Activated T-helper 1 cell treated with anti-CD3 and anti-CD28 coated beads, Interleukin-2, amount 50 U/mL, for 16 hours (primary cell): ENCODE measurements at places on chromosomes 4 and X.
A peak's percentile ranks its signal among the peaks of the same experiment; 100 is the strongest.

GRCh38 chr4:155079871-155080270 is 128.6 kb upstream of the NPY2R start:
- no peak for DNase-seq

GRCh38 chrX:12970691-12971202 is 4.2 kb upstream of the TMSB4X start:
- DNase-seq = no peak

DNA sequence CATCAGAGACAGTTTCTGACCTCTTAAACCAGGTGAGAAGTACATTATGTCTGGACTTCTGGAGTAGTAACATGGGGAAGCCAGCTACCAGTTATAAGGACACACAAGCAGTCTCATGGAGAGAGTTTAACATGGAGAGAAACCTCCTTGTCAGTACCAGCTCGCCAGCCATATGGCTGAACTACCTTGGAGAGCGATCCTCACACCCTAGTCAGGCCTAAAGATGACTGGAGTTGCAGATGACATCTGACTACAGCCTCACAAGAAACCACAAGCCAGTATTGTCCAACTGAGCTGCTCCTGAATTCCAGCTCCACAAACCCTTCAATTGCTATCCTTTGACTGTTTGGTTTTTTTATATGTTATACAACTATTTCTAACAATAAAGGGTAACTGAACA is 49.8 kb downstream of the PDHA2 start:
- DNase-seq = no peak

- peak; percentile 0 for DNase-seq
Observed at GRCh38 chrX:43655151-43656004, 721 bp upstream of the MAOA start.

DNA sequence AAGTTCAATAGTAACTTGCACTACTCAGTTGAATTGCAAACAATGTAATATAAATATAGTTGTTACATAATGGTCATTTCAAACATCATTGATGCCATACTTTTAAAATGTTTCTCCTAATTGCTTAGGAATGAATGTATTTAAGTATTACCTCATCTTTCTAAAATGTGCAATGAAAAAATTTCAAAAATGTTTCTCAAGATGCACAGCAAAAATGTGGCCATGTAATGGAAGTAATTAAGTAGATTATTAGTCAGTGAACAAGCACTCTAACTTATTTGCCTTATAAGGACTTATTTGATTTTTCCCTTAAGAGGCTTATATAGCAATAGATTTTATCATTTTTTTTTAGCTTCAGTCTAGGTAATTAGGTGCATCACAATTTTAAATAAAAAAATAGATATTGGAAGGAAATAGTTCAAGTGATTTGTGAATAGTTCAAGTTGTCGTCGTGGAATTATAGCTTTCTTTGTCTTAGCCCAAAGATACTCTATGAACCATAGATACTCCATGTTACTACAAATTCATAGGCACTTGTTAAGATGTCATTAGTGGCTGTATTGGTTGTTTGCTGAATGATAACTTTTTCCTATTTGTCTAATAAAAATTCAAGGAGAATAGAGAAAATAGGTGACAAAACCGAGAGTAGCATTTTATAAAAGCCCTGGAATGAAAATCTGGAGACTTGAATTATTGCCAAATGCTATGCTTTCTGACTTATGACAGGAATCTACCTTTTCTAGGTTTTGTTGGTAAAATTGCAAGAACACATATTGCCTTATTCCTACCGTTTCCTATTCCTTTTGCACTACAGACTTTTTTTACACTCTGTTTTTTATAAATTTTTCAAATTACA is 118.5 kb downstream of the TLL1 start:
- no peak for DNase-seq

- no peak for DNase-seq
Observed at GRCh38 chr4:122146652-122147051, 5.5 kb upstream of the BLTP1 start.

DNA sequence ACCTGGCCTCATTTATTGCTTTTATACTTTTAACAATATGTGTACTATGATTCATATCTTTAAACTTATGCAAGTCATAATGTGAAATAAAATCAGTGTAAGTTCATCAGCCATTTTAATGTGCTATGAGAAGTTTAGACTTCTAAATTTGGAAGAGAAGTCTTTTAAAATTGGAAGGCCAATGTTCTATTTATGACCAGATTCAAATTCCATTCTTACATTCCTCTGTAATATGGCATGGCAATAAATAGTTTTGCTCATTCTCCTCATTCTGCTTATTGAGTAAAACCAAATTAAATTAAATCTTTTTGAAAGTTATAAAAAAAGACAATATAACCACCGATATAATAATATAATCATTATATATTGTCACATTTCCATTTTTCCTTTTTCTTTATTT is 126.2 kb downstream of the SORBS2 start:
- DNase-seq = no peak

GRCh38 chr4:109649872-109650271 is 53.4 kb downstream of the CASP6 start:
- no peak for DNase-seq

DNA sequence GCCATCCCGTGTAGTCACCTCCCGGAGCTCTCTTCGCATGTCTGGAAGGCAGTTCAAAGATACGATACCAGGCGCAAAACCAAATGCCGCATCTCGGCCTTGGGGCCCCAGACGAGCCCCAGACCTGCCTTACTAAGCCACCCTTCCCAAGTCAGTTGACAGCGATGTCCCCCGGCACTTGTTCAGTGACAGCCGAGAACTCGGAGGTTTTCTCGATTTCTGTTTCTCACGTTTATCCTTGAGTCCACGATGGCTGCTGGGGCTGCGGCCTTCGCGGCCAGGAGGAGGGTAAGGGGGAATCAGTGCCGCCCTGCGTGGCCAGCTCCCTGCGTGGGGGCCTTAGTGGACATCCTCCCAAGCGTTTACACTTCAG is 7.3 kb downstream of the MAEA start:
- DNase-seq = no peak

DNA sequence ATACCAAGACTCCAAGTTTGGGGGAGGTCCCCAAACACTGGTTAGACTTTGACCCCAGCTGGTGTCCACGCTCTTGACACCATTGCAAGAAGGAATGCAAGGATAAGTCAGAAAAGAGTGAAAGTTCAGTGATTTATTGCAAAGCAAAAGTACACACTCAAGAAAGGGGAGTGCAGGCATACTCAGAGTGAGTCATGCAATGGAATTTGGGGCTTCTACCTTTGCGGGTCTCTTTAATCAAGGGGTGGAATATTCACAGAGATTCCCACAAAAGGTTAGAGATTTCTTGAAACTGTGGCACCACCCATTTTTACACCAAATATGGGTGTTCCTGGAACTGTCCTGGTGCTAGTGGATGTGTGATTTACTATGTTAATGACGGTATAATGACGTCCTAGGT is 5.2 kb upstream of the SMIM10L2A start:
- DNase-seq = no peak

GRCh38 chr4:826508-827208 is 729 bp upstream of the CPLX1 start:
- no peak for DNase-seq

GRCh38 chr4:128855621-128856020 is 46.1 kb downstream of the JADE1 start:
- DNase-seq = no peak

- no peak for DNase-seq
Observed at GRCh38 chrX:41086627-41086932, 1.3 kb downstream of the USP9X start.

GRCh38 chr4:54767376-54767775 is 109.6 kb downstream of the KIT start:
- no peak for DNase-seq
